ENCODE measurements at places on chromosomes 12 and 14.

GRCh38 chr12:3974883-3975282 is 101.7 kb upstream of the PARP11 start:
- DNase-seq: no peak

- no peak for DNase-seq
These were observed 49.5 kb downstream of the FANCM start for GRCh38 chr14:45185100-45185814.

DNA sequence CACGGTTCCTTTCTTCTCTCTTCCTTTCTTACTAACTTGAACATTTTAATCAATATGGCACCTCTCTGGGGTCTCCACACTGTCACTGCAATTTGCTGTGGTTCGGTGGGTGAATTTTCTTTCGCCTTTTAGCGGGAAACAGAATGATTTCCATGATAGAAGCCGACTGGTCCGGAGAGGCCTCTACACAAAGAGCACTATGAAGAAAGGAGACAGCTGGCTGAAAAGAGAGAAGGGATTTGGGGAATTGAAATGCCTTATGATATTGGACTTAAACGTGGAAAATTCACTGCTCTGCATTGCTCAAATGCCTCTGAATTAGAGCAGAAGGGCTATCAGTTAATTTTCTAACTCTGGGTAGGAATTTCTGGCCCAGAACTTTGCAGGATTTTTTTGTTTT is 55.9 kb downstream of the KCNA5 start:
- DNase-seq: no peak

DNA sequence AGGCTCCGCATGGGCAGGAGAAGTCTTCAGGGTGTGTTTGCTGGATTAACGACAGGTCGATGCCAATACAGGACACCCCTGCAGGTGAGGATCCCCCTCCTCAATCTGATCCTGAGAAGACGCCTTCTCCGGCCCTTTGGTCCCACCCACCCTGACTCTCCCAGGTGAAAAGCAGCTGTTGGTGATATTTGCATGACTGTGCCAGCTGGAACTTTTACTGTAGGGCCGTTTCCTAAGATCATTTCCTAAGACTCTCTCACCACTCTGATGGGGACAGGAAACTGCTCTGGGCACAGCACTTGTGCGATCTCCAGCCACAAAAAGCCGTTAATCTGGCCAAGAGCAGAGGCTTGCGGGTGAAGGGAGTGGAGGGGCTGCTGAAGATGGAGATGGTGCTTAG is 16.8 kb upstream of the EIF5 start:
- no peak for DNase-seq

DNA sequence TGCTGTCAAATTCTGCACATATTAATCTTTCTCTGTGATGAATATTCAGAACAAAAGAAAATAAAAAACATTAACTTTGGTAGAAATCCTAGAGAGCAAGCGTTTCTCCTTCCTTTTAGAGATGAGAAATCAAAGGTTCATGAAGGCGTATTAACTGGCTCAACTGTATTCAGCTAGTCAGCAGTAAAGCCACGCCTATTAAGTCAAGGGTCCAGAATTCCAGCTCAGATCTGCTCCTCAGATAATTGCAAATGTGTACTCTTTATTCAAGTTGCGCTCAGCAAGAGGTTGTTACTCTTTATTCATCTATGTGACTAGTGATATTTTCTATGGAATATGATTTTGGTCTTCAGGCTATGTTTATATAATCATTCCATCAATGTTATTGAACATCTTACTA is 13.1 kb upstream of the POC1B start:
- peak; percentile 59 for DNase-seq

- no peak for DNase-seq
These were observed 4.0 kb downstream of the ASCL1 start for GRCh38 chr12:102961466-102961855.

GRCh38 chr14:28097585-28097984 is 669.0 kb upstream of the FOXG1 start:
- DNase-seq: no peak

DNA sequence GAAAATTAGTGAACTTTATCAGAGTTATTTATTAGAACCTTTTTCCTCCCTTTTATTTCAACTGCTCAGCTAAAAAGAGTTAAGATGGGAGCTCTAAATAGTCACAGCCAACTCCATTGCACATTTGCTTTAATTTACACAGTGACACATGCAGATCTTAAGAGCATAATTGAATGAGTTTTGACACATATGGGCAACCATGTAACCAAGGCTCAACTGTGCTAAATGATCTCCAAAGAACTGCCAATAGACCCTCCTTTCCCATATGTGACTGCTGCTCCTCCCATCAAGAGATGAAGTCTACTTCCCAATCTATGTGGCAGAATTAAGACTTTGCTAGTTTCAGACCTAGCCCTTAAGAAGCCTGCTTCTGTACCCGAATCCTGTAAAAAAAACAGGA is 960.0 kb downstream of the BCL11B start:
- DNase-seq: no peak

DNA sequence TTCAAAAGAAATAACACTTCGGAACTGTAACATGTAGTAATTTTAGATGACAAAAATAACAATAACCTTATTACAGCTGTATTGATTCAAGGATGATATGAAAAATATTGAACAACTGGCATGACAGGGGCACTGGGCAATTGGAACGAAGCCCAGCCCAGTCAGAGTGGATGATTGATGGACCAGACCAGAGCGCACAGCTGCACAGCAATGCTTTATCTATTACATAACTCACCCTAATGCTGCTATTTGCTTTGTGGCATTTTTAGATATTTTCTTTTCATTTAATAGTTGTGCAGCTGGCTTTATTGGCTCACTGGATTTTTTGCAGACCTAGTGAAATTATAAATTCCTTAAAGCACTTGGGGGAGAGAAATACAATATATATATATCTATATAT is 26.9 kb upstream of the FERMT2 start:
- no peak for DNase-seq

DNA sequence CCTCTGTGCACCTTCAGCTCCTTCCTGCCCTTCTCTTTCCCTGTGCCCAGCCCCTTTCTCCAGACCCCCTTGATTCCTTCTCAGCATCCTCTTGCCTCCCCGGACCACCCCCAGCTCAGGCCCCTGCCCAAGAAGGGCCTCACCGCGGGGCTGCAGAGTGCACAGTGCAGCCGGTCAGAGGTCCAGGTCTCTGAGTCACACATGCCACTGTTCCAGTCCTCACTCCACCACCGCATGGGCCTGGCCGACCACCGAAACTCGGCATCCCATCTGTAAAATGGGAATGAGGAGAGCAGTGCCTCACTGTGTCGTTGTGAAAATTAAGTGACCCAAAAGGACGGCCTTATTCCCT is 13.3 kb downstream of the BDKRB1 start:
- DNase-seq: no peak

GRCh38 chr12:76237086-76237701 is 111.0 kb downstream of the BBS10 start:
- no peak for DNase-seq

- no peak for DNase-seq
These were observed 96.1 kb downstream of the APAF1 start for GRCh38 chr12:98741196-98741555.

DNA sequence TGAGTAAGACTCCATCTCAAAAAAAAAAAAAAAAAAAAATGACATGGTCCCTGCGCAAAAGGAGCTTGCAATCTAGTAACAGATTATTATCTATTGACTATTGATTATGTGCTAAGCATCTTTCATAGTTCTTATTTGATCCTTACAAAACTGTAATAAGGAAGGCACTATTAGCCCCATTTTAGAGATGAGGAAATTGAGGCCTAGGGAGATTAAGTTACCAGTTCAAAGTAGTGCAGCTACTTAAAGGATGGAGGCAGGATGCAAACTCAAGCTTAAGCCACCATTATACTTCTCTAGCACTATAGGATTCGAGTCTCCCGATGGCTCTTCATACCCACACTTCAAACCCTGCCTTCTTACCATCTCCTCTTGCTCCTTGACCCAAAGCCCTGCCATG is 31.3 kb downstream of the PLXNC1 start:
- DNase-seq: no peak

DNA sequence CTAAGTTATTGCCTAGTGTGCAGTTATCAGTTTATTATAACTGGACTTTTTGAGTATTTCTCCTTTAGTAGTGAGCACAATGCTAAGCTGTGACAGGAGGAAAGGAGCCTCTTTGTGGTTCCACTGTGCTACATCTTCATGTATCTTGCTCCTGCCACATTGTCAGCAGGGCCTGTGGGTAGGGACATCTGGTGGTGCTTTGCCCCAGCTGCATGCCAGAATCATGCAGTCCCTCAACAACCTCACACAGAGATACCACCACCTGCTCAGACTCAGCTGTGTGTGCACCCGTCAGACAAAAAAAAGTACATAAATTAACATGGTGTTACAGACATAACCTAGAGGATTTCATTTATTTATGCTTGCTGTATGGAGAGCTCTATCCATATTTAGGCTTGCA is 51.1 kb downstream of the MIS18BP1 start:
- DNase-seq: no peak

- no peak for DNase-seq
These were observed 34.4 kb upstream of the EPS8 start for GRCh38 chr12:15823360-15824128.

- no peak for DNase-seq
These were observed 1.8 kb upstream of the AHNAK2 start for GRCh38 chr14:104979758-104980610.

DNA sequence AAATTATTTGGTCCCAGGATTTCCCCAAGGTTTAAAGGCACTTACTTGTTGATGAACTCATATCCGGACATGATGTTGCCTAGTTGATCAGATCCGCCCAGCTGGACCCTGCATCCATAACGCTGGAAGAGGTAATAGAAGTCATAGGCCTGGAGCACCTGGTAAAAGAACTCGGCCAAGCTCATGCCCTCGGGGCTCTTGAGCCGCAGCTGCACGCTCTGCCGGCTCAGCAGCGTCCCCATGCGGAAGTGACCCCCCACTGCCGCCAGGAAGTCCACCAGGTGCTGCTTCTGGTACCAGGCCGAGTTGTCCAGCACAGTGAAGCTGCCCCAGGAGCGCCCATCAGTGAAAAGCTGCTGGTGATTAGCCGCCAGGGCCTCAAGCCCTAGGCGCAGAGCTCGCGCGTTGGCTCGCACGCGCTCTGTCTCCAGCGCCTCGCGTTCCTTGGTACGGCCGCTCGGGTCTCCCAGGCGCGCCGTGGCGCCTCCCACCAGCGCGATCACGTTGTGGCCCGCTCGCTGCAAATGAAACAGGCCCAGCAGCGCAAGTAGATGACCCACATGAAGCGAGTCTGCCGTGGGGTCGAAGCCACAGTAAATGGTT is 545 bp downstream of the YARS2 start:
- DNase-seq: peak; percentile 67

DNA sequence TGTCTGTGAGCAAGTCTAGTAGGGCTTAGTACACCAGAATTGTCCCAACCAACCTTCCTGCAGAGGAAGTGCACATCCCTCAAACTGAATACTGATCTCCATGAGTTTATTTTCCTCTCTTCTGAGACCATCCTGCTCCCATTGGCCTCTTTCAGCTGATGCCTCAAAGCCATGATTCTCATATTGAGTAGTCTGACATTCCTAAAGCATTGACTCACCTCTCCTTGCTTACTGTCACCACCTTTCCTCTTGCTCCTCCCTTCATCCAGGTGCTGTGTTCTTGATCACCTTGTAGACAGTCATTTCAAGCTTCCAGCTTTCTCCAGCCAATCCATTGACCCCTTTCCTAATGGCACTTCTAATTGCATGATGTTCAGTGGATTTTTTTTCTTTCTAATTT is 583.7 kb upstream of the USP15 start:
- no peak for DNase-seq

- DNase-seq: no peak
These were observed 266.4 kb downstream of the NAV3 start for GRCh38 chr12:78096909-78097597.

DNA sequence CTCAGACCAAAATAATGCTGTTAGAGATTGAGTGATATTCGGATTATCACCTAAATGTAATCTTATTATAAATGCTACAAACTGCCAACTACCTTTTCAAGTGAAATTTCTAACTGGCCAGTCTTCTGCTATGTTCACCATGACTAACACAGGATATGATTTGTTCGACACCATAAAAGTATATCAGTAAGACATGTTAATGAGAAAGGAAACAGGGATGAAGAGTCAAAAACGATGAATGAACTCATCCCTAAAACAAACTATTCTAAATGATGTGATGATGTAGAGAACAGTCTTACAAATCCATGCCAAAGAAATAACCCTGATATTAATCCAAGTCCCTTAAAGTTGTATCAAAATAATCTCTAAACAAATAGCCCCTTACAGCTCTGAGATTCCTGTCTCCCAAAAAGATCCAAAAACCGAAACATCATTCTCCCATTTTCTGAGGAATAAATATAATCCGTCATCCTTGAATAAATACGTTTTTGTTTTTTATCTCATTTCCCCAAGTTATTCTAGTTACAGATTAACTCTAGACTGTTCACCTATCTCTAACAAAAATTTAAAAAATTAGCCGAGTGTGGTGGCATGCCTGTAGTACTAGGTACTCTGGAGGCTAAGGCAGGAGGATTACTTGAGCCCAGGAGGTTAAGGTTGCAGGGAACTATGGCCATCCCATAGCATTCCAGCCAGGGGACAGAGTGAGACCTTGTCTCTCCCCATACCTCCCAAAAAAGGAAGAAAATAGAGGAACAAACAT is 9.1 kb downstream of the SCAF11 start:
- no peak for DNase-seq

- DNase-seq: no peak
These were observed 142.9 kb upstream of the BTG1 start for GRCh38 chr12:92288561-92288960.

GRCh38 chr12:113476176-113476986 is 4.7 kb upstream of the LHX5 start:
- no peak for DNase-seq

DNA sequence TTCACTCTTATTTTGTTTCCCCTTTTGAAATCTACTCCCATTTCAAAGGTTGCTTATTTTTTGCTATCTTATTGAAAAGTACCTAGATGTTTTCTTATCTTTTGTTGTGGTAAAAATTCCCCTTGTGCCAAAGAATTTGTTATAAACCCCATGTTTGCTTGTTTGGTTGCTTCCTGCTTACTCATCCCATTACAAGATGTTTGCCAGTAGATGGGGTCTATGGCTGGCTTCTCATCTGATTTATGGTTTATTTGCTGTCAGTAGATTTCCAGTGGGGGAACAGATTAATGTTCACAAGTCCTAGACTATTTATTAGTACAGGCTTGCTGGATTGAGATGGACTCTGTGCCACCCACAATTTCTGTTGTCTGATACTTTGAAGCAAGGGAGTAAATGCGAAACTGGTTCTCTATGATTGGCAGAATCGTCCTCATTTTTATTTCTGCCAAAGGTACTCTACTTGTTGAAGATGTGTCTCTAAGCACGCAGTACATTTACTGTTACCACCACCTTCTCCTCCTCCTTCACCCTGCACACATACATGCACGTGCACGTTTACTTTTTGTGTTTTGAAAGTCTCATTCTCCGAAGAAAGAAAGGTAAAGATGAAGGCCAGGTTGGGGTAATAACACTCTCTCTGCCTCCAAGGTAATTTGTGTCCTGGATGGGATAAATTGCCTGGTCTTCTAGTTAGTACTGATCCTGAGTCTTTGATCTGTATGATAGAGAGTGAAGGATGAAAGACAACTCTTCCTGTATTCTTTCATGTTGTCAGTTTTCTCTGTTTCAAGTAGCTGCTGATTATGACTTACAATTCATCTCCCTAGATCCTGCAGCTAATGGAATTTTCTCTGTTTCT is 117.2 kb upstream of the ATP2B1 start:
- DNase-seq: no peak

- no peak for DNase-seq
These were observed 46.8 kb upstream of the DLK1 start for GRCh38 chr14:100679707-100680438.

GRCh38 chr14:77980475-77981321 is 180.8 kb downstream of the ADCK1 start:
- peak; percentile 57 for DNase-seq

GRCh38 chr12:84336231-84336630 is 576.4 kb downstream of the SLC6A15 start:
- no peak for DNase-seq
